AG04450 (cell line): ENCODE measurements at places on chromosomes 1 and 21.
A peak's percentile ranks its signal among the peaks of the same experiment; 100 is the strongest.

GRCh38 chr1:95018602-95019369 is 54.0 kb downstream of the ALG14 start:
- DNase-seq: no peak

- DNase-seq: no peak
These were observed 40.6 kb upstream of the CLIC4 start for GRCh38 chr1:24704411-24705259.

DNA sequence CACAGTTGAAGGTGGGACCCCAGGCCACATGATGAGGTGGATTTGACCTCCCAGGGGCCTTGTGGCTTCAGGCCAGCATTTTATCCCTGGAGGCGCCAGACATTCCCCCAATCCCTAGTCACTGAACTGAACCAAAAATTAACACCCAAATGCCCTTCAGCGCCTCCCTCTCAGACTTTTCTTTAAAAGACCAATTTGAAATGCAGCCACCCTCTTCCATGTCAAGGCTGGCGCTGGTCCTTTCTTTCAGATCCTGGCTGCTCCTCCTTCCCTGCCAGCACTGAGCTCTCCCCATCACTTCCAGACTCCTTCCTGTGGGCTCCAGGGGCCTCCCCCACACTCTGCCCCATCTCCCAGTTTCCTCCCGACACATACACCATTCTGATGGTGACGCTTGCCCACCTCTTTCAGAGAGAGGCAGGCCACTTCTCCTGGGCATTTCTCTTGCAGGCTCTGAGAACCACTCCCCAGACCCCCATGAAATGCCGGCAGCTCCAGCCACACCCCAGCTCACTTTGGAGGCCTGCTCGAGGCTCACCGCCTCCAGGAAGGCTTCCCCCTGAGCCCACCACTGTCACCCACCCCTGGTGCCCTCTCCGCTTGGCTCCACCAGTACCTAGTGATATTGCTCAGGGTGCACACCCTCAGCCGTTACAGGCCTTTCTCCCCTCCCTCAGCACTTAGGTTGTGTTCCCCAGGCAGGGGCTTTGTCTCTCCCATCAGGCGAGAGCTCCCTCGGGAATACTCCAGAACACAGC is 27.0 kb downstream of the NAV1 start:
- no peak for DNase-seq

DNA sequence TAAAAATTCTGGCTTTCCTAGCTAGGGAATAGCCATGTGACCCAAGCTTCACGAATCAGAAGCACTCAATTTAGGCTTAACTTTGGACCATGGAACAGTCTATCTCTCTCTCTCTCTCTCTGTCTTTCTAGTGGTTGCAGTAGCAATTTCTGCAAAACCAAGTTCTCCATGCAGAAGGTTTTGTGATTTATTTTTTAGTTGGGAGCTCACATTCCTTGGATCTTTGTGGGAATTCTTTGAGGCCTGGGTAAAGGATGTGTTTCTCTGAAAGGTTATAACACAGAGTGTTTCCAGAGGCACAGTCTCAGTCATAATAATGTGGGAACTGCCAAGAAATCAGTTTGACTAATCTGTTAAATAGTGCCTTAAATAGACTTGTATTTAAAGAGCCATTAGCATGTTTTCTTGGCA is 112.3 kb upstream of the COL11A1 start:
- peak; percentile 10 for DNase-seq

GRCh38 chr1:1616045-1616790 is 918 bp downstream of the MIB2 start:
- DNase-seq: no peak

DNA sequence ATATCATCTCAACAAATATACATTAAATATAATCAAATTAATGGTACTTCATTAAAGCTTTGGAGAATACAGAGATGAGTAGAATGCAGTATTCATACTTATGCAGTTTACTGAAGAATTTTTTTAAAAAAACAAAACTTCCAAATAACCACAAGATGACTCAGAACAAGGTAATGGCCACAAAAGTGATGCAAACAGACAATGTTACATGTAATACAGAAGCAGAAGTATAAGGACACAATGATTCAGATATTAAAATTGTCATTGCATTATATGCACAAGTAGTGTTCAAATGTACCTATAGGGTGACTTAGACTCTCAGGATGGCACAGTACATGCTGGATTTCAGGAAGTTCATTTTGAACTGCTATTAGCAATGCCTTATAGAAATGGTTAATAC is 227.2 kb upstream of the ST6GALNAC5 start:
- no peak for DNase-seq

DNA sequence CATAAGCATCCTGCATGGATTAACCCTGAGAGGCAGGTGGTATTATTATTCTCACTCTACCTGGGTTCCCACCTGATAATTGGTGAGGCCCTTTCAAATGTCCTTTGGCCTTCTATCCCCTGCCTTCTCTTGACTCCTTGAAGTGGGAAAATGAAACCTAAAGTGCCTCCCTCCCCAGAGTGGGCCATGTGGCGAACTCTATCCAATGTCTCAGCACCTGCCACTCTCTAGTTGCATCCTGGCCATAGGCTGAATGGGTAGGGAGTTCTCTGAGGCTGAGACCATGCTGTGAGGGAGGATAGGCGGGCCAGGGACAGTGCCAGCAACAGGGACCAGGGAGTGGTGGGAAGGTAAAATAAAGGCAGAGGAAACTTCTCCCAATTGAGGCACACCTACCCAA is 35.3 kb downstream of the ELF3 start:
- DNase-seq: no peak

DNA sequence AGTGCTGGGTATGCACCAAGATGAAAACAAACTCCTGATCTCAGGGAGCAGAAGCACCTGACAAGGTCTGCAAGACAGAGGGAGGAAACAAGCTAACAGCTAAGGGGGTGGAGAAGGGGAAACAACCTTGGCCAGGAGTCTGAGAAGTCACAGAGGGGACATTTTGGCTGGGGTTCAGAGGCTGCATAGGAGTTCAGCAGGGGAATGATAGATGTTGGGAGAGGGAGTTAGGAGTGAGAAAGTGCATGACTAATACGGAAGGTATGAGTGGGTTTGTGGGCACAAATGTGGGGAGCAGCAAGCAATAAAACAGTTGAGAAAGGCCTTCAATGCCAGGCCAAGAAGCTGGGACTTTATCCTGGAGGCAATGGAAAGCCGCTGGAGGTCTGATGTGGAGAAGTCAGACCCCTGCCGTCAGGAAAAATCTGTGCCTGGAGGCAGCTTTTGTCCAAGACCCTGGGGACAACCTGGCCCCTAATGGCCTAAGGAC is 16.4 kb downstream of the EPHA2 start:
- DNase-seq: peak; percentile 46

DNA sequence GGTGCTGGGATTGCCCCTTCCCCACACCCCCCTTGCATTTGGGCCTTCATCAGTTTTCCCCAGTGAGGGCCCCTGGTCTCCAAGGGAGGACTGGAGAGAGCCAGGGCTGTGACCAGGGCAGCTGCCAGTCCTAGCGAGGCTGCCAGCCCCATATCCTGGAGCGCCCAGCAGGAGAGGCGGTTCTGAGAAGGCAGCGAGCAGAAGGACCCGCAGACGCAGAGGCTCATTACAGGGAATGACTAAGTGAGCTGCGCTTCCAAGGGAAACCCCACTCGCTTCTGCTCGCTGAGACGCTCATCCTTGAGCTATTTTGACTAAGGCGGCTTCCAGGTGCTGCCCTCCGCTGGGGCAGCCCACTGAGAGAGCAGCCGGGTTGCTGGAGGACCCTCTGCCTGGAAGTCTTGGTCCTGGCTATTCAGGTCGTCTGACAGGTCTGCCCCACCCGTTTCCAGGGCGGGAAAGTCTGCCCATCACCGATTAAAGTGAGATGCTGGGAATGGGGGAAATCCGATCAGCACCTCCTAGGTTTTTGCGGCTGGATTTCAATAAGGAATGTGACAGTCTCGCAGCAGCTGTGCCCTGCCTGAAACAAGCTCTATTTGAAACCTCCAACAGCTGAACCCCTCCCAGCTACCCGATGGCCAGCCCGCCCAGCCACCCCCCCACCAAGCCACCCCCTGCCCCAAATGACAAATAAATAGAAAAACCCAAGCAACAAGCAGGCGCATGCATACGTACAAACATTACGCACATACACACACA is 2.8 kb downstream of the KCNN3 start:
- DNase-seq: peak; percentile 42

DNA sequence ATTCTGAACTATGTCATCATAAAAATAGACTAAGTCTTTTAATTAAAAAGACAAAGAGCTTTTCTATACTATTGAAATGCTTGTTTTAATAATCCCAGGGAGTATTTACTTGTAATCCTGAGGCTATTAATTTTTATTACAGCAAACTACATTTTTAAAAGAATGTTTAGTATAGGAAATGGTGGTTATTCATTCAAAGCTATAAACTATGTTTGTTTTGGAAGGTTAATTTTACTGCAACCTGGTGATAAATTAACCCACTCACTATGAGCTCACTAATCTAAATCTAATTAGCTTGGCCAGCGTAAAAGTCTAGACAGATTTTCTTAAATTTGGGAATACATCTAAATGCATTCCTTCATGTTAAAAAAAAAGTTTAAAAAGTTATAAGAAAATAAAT is 13.8 kb upstream of the EYA3 start:
- no peak for DNase-seq

- DNase-seq: no peak
These were observed 40.2 kb downstream of the STX6 start for GRCh38 chr1:180982422-180982821.

- no peak for DNase-seq
These were observed 11.8 kb upstream of the SLAMF7 start for GRCh38 chr1:160727316-160727640.

GRCh38 chr1:234907208-234907939 is 221.3 kb downstream of the TOMM20 start:
- DNase-seq: no peak

DNA sequence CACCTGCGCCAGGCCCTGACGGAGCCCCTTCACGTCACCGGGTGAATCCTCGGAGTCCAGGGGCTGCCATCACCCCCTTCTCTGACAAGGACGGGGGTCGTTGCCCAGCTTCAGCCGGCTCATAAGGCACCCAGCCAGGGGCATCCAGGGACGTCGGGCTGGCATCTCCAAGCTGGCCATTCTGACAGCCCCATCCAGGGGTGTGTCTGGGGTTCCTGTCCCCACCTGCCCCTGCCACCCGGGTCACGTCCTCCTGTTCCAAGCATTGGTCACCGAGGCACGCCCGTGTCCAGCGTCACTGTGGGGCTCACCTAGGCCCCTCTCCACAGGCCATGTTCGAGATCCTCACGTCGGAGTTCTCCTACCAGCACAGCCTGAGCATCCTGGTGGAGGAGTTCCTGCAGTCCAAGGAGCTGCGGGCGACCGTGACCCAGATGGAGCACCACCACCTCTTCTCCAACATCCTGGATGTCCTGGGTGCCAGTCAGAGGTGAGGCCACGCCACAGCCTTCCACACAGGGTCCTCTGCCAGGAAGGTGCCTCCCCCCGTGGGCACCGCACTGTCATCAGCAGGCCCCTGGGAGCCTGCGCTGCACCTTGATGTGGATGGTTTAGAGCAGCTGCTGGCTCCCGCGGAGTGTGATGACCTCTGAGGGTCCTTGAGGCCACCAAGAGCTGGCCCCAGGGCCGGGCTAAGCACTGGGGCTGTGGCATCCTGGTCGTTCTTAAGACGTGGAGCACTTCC is 14.8 kb downstream of the ARHGEF16 start:
- DNase-seq: no peak

GRCh38 chr1:247409869-247410544 is 6.0 kb upstream of the NLRP3 start:
- no peak for DNase-seq

- DNase-seq: no peak
These were observed 68.9 kb downstream of the TENT5C start for GRCh38 chr1:117674521-117675400.

GRCh38 chr1:31382379-31382989 is 9.6 kb upstream of the FABP3 start:
- no peak for DNase-seq

DNA sequence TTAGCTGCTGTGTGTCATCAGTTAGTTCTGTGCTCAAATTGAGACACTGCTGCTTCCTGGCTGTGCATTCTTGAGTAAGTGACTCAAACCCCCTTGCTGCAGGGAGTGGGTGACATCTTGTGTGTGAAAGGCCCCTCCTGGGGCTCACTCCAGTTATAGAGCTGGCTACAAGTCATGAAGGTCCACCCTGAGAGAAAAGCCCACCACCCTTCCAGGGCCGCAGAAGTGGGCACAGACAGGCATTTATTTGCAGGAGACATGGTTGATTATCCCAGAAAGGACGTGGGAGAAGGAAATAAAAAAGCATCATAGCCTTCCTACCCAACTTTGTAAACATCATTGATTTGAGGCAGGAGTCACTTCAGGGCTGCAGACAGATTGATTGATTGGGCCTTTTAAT is 550.6 kb downstream of the MATN1 start:
- no peak for DNase-seq

DNA sequence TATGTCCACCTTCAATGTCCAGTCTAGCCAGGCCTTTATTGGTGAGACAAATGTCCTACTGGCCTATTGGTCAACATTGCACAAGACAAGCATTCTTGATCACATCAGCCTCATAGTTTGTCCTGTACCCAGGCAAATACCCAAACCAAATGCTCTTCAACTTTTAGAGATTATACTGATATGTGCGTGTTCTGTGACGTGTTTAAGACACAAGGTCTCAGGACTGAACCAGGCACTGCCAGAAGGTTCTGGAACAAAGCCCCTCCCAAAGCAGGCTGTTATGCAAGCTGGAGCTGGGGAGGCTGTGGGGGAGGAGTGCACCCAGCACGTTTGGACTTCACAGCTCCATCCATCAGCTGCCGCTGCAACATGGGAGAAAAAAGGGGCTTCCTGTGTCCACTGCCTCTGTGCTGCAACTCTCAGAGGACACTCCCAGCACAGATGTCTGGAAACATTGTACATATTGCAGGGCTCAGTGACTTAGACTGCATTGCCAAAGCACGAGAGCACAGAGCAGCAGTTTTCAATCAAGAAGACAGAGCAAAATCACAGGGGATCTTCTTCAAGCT is 45.9 kb downstream of the NID1 start:
- no peak for DNase-seq

DNA sequence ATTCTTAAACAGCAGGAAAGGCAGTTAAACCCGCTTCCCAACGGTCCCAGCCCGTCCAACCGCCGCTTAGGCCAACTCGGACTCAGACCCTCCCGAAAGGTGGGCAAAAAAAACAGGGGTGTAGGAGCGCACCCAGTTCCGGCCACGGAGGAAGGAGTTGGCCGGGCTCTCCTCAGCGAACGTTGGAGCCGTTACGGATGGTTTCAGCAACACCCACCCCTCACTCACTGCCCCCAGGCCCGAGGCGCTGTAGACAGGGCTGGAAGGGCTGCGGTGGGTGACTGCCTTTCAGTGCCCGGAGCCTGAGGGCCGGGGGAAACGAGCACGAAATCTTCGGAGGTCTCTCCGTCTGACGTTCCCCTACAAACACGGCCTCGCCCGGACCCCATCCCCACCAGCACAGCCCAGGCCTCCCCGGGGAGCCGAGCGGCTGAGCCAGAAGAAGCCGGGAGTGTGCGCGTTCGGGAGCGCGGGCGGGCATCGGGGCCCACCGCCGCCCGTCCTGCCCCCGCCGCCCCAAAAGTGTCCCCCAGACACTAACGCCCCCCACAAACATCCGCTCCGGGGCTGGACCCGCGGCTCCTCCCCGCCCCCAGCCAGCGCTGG is 1.3 kb downstream of the KDM5B start:
- no peak for DNase-seq

- DNase-seq: no peak
These were observed 4.3 kb upstream of the MIIP start for GRCh38 chr1:12015001-12015491.

- DNase-seq: no peak
These were observed 141.6 kb upstream of the SLC45A1 start for GRCh38 chr1:8176279-8176678.
